ENCODE measurements at places on chromosomes 6 and 20. TPM values are rescaled to one million over a fixed set of nuclear protein-coding genes. Genes with fewer than 3 reads are reported as not detected.

CAGE1 gene
- polyA plus RNA-seq = not detected

TPBG gene
- polyA plus RNA-seq = 7.5 TPM

RAD21L1 gene
- not detected for polyA plus RNA-seq

IL20RA gene
- not detected for polyA plus RNA-seq

- no peak for DNase-seq
Measured at GRCh38 chr20:19375395-19375794, 163.0 kb downstream of the SLC24A3 start.

- no peak for DNase-seq
Measured at GRCh38 chr6:150491131-150491810, 108.4 kb upstream of the PLEKHG1 start.

Data from endothelial cell of umbilical vein (primary cell).